ENCODE measurements at places on chromosomes 13 and 19. TPM values are rescaled to one million over a fixed set of nuclear protein-coding genes. Genes with fewer than 3 reads are reported as not detected.

Gene LMO7
- total RNA-seq, result 8.1 TPM

Gene CELF5
- total RNA-seq, result 2.5 TPM

Gene LRRC63
- not detected for total RNA-seq

Gene ZNF223
- 0.27 TPM for total RNA-seq

Gene PSG4
- not detected for total RNA-seq

Measured in HCT116 (cell line).